ENCODE measurements at places on chromosomes 2 and 18.

DNA sequence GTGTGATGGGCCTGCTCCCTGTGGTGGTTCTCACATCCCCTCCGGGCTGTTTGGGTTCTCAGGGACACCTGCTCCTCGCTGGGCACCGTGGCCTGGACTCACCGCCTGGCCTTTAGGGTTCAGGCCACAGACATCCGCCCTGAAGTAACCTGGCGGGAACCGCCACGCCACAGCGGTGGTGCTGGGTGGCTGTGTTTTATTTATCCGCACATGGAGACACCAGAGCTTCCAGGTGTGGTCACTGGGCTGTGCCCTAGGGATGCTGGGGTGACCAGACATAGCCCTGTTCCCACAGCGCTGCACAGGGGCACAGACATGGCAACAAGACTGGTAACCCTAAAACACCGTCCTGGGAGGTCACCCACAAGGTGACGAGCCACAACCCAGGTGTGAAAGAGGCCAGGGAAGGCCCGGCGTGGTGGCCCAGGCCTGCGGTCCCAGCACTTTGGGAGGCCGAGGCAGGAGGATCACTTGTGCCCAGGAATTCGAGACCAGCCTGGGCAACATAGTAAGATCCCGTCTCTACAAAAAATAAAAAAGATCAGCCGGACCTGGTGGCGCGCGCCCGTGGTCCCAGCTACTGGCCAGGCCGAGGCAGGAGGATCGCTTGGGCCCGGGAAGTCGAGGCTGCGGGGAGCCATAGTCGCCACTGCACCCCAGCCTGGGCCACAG, 649 bp upstream of the HSBP1L1 start:
- peak; percentile 60 for DNase-seq

DNA sequence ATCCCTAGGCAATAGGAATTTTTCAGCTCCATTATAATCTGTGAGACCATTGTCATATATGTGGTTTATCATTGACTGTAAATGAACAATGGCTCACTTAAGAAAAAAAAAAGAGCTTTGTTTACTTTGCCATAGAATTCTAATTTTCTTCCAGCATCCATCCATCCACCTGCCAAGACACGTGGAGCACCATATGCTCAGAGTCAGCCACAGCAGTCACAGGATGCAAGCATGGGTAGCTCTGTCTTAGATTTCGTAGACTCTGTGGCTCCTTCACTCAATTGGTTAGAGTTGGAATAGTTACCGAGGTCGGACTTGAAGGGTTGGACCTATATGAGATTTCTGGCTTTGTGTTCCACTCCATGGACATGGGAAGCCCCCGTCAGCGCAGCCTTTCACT, 75.6 kb downstream of the COA5 start:
- no peak for DNase-seq

DNA sequence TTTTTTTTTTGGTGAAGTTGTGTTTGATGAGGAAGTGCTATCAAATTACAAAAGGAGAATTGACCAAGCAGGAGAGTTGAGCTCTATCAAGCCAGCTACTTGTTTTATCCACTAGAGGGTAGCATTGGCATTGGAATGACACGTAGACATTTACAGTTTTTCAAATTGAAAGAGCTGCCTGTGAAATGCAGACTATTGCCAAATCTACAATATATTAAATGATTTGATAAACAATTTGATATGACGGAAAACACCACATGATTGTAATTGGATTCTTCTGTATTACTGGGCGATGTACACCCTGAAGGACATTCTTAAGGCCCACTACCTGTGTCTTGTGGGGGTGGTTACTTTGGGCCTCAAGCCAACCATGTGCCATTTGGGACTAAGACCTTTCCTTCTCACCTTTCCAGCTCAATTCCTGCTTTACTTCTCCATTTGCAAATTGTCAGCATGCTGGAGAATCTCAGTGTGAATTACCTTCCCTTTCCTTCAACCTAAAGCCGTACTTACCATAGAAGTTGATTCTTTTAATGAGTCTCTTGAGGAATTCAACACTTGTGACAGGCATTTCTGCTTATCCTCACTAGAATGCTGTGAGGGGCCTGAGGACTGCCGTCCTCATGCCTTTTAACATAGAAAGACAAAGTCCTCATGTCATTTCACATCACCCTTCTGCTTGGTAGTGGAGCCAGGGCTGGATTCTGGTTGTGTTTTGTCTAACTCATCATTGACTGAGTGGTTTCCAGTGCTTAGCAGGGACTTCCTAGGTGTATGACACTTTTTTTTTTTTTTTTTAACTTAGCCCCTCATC, 134.8 kb upstream of the THUMPD2 start:
- no peak for DNase-seq

DNA sequence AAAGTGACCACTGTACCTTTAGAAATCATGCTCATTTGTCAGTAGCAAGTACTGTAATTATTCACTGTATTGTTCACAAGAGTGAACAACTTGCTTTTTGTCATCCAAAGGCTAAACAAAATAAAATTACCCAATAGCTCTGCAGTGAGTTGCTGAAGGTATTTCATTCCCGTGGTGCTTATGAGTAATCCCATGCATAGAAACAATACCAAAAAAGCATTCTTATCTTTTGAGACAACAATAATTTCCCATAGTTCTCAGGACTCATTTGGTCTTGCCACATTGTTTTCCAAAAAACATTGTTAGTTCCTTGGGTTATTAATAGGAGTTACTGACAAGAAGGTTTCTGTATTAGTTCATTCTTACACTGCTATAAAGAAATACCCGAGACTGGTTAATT, 503.2 kb upstream of the FAM98A start:
- no peak for DNase-seq

DNA sequence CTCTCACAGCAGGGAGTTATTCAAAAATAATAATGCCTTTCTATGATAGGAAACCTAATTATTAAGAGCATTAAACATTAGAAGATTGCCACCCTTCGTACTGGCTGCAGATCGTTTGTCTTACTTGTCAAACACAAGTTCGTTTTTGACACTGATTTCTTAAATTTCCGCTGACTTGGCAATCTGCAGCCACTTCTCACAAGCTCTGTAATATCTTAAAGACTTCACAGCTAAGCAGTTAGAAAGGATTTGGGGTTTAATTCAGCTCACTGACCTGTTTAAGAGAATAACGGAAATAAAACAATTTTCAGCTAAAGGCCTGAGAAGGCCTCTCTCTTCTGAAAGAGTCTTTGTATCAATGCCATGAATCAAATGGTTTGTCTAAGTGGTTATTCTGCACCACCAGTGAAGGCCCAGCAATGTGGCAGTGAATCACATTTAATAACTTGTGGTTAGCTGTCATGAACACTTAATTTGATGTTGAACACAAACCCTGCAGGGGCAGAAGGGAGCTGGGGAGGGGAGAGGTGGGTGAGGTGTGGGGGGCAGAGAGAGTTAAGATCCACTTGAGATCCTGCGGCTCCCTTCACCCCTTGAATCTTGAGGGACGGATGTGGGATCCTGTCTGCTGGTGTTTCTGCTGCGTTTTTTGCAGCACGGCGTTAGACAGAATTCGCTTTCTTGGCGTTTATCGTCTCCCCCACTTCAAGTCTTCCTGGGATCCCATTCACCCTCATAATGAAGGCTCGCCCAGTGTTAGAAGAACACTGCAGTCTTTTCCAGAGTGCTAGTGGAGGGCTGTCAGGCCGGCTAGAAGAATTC, 145.4 kb upstream of the SATB2 start:
- no peak for DNase-seq

GRCh38 chr2:195600778-195601177, 56.2 kb upstream of the SLC39A10 start:
- DNase-seq: no peak

- no peak for DNase-seq
Observed at GRCh38 chr18:24674605-24675004, 214.2 kb downstream of the HRH4 start.

GRCh38 chr2:213101692-213102460, 49.5 kb downstream of the IKZF2 start:
- DNase-seq: peak; percentile 44

- no peak for DNase-seq
Observed at GRCh38 chr2:45836740-45837139, 185.3 kb downstream of the PRKCE start.

DNA sequence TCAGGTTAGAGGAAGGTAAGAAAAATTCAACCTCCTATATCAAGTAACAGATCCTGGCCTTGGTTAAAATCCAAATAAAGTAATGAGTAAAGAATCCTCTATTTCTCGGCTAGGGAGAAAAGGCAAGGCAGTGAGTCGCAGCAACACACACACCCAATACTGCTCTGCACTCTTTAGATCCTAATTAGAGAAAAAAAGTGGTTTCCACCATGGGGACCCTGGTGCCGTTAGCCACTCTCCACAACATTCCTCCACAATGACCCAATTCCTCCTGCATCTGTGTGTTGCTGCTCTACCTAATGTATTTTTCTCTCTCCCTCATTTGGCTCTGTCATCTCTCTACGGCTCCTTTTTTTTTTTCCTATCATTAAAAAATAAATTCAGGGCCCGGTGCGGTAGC, 462.7 kb downstream of the METTL4 start:
- no peak for DNase-seq

GRCh38 chr2:100291152-100291970, 30.9 kb downstream of the LONRF2 start:
- DNase-seq: peak; percentile 5

DNA sequence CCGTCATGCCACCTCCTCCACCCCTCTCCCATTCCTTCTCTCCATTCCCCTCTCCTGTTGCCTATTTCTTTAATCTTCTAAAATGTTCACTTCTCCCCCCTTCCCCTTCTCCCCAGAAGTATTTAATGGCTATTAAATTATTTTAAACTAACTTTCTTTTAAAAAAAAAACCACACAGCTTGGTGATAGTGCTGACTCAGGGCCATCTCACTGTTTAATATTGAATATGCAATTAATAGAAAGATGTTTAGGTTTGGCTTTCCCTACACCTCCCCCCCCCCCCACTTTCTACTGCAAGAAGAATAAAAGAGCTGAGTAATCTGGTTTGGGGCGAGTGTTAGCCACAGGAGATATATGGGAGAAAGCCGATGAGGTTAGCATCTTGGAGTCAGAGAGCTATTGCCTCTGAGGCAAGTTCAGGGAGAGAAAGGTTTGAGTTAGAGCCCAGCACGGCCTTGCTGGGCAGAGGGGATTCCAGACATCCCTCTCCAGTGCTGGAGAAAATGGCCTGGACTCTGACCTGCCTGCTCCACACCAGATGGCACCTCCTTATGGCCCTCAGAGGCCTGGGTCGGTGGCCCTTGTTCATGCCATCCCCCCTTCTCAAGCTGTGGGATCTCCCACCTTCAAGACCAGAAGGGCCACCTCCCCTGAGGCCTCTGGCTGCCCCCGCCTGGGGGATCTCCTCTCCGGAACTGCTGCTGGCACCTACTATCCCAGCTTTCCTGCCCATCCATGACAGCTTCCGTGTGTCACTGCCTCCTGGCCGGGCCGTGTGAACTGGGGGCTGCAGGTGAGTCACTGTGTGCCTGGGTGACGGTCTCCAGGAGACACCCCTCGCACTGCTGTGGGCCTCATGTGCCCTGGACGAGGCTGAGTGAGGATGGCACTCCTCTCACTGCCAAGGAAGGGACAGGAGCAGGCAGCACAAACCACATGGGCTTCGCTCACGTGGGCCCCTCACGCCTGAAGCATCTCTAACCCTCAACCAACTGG, 246.9 kb downstream of the CELF4 start:
- DNase-seq: no peak

DNA sequence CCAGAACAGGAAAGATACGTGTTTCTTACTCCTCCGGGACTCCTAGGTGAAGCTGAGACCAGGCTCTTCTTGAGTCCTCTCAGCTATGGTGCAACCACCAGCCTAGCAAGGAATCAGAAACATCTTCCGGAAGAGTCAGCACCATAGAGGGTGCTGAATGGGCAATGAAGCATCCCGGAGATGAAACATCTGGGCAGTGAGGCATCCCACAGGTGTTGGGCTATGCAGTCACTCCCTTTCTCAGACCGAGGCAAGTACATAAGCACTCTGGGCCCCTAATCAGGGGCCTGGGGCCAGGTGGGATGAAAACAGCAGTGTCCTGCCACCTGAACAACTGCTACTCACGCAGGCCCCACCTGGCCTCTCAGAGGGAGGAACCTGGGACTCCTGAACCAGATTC, 1.4 kb upstream of the CAPN10 start:
- DNase-seq: no peak

- no peak for DNase-seq
Observed at GRCh38 chr2:129491308-129491707, 488.2 kb upstream of the RAB6C start.

- no peak for DNase-seq
Observed at GRCh38 chr2:225137971-225138370, 95.7 kb upstream of the DOCK10 start.

DNA sequence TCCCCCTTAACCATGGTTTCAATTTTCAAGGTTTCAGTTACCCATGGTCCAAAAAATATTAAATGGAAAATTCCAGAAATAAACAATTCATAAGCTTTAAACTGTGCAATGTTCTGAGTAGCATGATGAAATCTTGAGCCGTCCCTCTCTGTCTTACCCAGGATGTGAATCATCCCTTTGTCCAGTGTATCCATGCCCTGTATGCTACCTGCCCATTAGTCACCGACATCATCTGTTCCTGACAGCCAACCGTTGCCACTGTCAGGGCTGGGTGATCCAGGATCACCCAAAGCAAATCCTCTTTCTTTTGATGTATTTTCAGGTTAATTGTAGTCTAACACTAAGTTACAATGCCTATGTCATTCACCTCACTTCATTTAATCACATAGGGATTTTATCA, 15.7 kb upstream of the OLA1 start:
- DNase-seq: no peak

DNA sequence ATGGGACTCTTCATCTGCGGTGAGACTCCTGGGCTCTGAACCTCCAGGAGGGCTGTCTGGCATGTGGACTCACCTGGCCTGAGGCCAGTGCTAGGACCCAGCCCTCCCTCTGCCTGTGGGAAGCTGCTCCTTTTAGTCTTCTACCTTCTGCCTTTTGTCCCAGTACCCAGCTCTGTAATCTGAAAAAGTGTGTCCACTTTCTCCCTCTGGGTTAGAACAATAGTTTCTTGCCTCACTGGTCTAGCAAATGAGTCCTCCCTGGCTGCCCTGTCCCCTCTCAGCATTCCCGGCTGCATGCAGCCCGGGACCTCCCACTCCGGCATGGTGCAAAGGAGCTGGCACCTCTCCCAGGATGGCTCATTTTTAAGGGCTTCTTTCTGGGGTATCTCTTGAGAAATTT, 25.9 kb downstream of the GKN2 start:
- DNase-seq: no peak

- no peak for DNase-seq
Observed at GRCh38 chr2:50241282-50241681, 790.6 kb downstream of the NRXN1 start.

DNA sequence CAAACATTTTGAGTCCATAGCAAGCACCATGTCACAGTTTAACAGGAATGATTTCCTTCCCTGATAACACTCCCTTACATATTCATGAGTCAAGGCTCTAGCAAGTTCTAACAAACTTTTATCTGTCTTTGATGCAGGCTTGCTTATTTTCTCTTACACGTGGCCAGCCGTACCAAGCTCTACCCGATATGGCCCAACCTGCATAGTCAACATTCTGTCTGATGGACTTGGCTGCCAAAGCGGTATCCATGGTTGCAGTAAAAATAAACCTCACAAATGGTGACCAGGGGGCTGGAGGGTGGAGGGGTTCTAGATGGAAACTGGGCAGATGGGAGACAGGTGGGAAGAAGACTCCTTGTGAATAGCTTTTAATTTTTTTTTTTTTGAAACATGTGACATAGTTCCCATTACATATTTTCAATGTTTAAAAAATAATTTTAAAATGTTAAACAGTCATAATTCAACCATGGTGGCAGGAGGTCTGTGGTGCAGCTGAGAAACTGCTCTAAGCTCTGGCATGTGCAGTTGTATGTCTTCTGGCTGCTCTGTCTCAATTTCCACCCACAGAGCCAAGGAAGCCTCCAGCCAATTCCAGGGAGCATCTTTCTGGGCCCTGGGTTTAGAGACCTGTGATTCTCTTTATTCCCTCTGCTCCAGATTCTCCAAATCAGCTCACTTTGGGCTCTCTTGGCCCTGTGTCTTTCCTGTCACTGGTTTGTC, 20.7 kb upstream of the CXCR1 start:
- DNase-seq: no peak
